ENCODE measurements at places on chromosomes 11 and 22.
A peak's percentile ranks its signal among the peaks of the same experiment; 100 is the strongest.

DNA sequence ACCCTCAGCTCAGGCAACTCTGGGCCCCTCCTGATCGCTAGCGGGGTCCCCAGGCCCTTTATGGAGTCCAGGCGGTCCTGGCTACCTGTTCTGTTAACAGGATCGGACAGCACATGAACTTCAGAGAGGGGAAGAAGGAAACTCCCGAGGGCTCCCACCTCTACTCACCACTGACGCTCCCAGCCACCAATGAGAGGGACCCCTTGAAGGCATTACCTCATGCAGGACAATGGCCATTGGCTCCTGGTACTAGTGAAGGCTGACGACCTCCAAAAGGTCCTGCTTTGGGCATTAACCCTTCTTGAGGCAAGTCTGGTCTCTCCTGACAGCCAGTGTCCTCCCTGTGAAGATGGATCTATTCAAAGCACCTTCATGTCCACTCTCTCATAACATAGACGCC is 71.5 kb upstream of the LMO1 start:
- no peak overlapping the region for H3K27ac ChIP-seq
- no peak overlapping the region for H3K4me3 ChIP-seq

GRCh38 chr11:6992026-6992425 is 28.1 kb downstream of the ZNF214 start:
- peaks cover 6% of the 10 kb centered on the region for H3K4me1 ChIP-seq
- H3K4me3 ChIP-seq, result no peak overlapping the region

- no peak overlapping the region for H3K27ac ChIP-seq
- no peaks in the 10 kb centered on the region for H3K36me3 ChIP-seq
- H3K4me1 ChIP-seq, result no peaks in the 10 kb centered on the region
- no peaks in the 10 kb centered on the region for H3K27me3 ChIP-seq
- H3K4me3 ChIP-seq, result no peak overlapping the region
These were observed 117.5 kb upstream of the TOP3B start for GRCh38 chr22:22099833-22100812.

- H3K4me1 ChIP-seq, result peaks cover 14% of the 10 kb centered on the region
- H3K27ac ChIP-seq, result no peak overlapping the region
- no peak overlapping the region for H3K4me3 ChIP-seq
- no peaks in the 10 kb centered on the region for H3K27me3 ChIP-seq
- no peaks in the 10 kb centered on the region for H3K36me3 ChIP-seq
These were observed 17.7 kb upstream of the THRSP start for GRCh38 chr11:78045851-78046485.

DNA sequence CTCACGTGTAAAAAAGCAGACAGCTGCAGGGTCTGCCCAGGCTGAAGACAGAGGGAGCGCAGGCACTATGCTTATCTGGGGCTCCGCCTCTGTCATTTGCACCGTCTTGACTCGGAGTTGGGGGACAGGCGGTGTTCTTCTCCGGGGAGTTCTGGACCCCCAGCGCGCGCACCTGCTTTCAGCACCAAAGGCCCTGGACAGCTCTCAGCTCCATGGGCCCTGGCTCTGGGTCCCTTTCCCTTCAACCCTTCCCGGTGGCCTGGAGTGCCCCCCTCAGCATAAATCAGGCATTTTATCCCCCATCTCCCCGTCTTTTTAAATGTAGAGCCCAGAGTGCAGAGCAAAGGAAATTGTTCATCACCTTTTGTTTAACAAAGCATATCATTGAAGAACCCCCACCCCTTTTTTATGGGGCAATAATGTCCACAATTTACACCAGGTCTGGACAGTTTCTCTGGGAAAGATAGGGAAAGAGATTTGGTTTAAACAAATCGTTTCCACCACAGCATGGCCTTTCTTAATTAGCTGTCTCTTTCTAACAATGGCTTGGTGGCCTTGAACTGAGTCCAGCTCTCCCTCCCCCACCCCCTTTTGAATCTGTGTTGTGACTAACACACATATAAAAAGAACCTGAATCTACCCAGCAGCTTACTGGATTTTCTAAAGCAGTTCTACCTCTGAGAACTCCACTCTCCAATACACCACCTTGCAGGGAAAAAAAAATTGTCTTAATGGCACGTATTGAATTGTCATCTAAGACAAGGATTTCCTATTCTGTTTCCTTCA is 1.7 kb downstream of the SEZ6L start:
- no peak overlapping the region for H3K27ac ChIP-seq
- no peaks in the 10 kb centered on the region for H3K36me3 ChIP-seq
- no peak for DNase-seq
- H3K4me3 ChIP-seq, result no peak overlapping the region
- peaks cover 6% of the 10 kb centered on the region for H3K4me1 ChIP-seq
- peaks cover 31% of the 10 kb centered on the region for H3K27me3 ChIP-seq

DNA sequence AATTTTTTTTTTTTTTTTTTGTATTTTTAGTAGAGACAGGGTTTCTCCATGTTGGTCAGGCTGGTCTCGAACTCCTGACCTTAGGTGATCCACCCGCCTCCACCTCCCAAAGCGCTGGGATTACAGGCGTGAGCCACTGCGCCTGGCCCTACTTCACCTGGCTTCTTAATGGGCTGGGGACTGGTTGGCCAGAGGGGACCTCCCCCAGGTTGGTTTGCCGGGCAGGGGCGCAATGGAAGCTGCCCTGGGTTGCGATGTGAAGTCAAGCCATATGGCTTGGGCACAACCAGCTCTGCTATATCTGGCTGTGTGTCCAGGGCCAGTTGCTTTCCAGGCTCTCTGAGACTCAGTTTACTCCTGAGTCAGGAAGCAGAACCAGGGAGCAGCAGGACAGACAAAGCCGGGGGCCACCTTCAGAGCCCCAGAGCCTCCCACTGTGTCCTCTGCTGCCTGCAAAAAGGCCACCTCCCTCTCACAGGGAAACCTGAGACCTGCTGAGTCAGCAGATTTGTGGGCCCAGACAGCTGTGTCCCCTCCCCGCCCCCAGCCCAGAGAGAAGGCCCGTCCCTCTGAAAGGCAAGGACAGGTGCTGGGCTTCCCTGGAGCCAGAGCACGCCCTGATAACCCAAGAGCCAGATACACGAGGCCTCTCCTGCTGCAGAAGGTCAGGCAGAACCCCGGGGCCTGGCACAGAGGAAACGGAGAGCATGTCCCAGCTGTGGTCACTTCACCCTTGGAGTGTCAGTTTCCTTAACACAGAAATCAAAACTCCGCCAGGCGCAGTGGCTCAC is 29.2 kb upstream of the DAGLA start:
- no peak for DNase-seq
- no peak overlapping the region for H3K27ac ChIP-seq
- no peaks in the 10 kb centered on the region for H3K4me1 ChIP-seq
- no peaks in the 10 kb centered on the region for H3K36me3 ChIP-seq

GRCh38 chr11:65915821-65916251 is 3.0 kb downstream of the C11orf68 start:
- no peaks in the 10 kb centered on the region for H3K27me3 ChIP-seq
- peaks cover 14% of the 10 kb centered on the region for H3K36me3 ChIP-seq
- peak; percentile 92 for DNase-seq
- H3K4me1 ChIP-seq, result peaks cover 43% of the 10 kb centered on the region
- no peak overlapping the region for H3K4me3 ChIP-seq

DNA sequence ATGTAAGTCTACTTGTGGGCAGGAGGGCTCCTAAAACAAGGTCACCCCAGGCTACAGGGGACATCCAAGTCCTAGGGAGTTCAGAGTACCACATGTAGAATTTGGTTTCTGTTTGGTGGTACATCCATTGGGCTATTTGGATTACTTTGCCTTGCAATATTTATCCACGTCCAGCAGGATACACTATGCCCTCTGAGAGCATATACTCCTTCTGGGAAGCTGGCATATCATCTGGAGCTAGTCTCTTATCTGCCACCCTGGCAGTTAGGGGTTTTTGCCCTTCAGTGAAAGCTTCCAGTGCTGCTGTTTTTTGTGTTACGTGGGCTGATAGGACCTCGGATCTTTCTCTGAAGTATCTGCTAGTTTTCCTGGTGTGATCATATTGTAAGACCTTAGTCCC is 7.3 kb downstream of the LMO2 start:
- H3K27ac ChIP-seq, result no peak overlapping the region
- no peak overlapping the region for H3K4me3 ChIP-seq
- H3K27me3 ChIP-seq, result no peaks in the 10 kb centered on the region
- no peaks in the 10 kb centered on the region for H3K4me1 ChIP-seq
- DNase-seq, result no peak

Measured in trophoblast cell (in vitro differentiated cells and primary cell).